ENCODE measurements at places on chromosomes 13 and 19. TPM values are rescaled to one million over a fixed set of nuclear protein-coding genes. Genes with fewer than 3 reads are reported as not detected.

Gene CFAP97D2
- total RNA-seq, result not detected

Gene PCDH20
- total RNA-seq, result not detected

Gene NCR1
- not detected for total RNA-seq

Gene RNF225
- 0.49 TPM for total RNA-seq

Gene CYP4F8
- total RNA-seq, result not detected

GRCh38 chr19:48735031-48735615, 5.3 kb downstream of the RASIP1 start:
- peak; percentile 17 for DNase-seq
- H3K27me3 ChIP-seq, result no peaks in the 10 kb centered on the region

- no peaks in the 10 kb centered on the region for H3K36me3 ChIP-seq
- no peaks in the 10 kb centered on the region for H3K4me1 ChIP-seq
- DNase-seq, result no peak
- no peak overlapping the region for H3K27ac ChIP-seq
- H3K27me3 ChIP-seq, result peaks cover 3% of the 10 kb centered on the region
These were observed 64.7 kb downstream of the TNFRSF19 start for GRCh38 chr13:23634897-23635296.

DNA sequence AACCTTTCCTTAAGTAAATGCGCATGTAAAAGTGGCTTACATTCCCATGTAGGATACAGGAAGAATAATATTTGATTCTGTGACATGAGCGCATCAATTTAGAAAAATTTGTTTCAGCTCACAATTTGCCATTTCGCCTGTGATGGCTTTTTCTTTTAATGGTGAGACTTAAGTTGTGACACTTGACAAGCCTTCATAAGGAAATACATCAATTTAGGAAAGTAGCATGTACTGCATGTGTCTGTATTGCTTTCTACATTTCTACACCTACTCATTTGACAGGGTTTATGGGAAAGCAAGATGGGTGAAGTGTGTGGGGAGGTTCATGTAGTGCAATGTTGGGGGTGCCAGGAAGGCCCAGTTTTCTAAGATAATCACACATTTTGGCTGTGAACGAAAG, 12.1 kb upstream of the SCEL start:
- no peaks in the 10 kb centered on the region for H3K27me3 ChIP-seq
- H3K36me3 ChIP-seq, result no peaks in the 10 kb centered on the region
- no peak overlapping the region for H3K4me3 ChIP-seq
- H3K27ac ChIP-seq, result no peak overlapping the region
- DNase-seq, result no peak
- no peaks in the 10 kb centered on the region for H3K4me1 ChIP-seq

GRCh38 chr19:39194832-39195542, 1.8 kb upstream of the NCCRP1 start:
- peaks cover 44% of the 10 kb centered on the region for H3K27me3 ChIP-seq
- no peak overlapping the region for H3K4me3 ChIP-seq
- H3K27ac ChIP-seq, result no peak overlapping the region
- H3K36me3 ChIP-seq, result no peaks in the 10 kb centered on the region

DNA sequence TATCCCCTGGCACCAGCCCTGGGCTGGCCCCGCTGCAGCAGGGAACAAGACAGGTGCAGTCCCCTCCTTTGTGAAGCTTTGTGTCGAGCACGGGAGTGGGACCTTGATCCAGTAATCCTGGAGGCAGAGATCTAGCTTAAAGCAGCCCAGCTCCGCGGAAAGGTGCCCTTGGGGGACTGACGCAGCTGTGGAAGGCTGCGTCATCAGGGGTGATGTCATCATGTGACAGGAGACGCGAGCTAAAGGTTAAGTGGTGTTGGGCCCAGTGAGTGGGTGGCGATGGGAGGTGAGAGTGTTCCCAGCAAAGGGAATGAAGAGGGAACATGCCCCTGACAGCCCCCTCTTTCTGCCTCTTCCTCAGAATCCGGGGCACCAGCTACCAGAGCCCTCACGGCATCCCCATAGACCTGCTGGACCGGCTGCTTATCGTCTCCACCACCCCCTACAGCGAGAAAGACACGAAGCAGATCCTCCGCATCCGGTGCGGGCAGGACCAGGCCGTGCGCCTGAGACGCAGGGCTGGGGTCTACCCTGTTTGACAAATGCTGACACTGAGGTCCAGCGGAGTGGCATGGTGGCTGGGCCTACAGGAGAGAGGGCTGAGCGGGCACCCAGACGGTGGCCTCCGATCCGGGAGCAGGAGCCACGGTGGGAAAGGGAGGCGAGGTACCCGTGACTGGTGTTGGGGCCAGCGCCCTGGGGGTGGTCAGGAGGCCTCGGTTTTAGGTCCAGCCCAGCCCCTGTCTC, 2.6 kb downstream of the LHB start:
- no peak overlapping the region for H3K27ac ChIP-seq
- H3K4me1 ChIP-seq, result peaks cover 19% of the 10 kb centered on the region
- peaks cover 31% of the 10 kb centered on the region for H3K36me3 ChIP-seq

- H3K27ac ChIP-seq, result no peak overlapping the region
- H3K4me1 ChIP-seq, result no peaks in the 10 kb centered on the region
- DNase-seq, result no peak
- H3K27me3 ChIP-seq, result no peaks in the 10 kb centered on the region
- H3K36me3 ChIP-seq, result no peaks in the 10 kb centered on the region
These were observed 2.1 kb upstream of the CEACAM19 start for GRCh38 chr19:44668985-44669764.

- DNase-seq, result no peak
- no peaks in the 10 kb centered on the region for H3K36me3 ChIP-seq
- no peak overlapping the region for H3K27ac ChIP-seq
- H3K4me1 ChIP-seq, result peaks cover 15% of the 10 kb centered on the region
- no peak overlapping the region for H3K4me3 ChIP-seq
These were observed 9.1 kb downstream of the AP2A1 start for GRCh38 chr19:49775742-49776370.

- H3K27me3 ChIP-seq, result no peaks in the 10 kb centered on the region
- DNase-seq, result no peak
- H3K4me1 ChIP-seq, result no peaks in the 10 kb centered on the region
These were observed 94.7 kb upstream of the RAP2A start for GRCh38 chr13:97339019-97339987.

GRCh38 chr19:48670699-48671445, 1.9 kb downstream of the NTN5 start:
- DNase-seq, result no peak
- H3K36me3 ChIP-seq, result no peaks in the 10 kb centered on the region
- H3K4me1 ChIP-seq, result peaks cover 10% of the 10 kb centered on the region
- H3K4me3 ChIP-seq, result no peak overlapping the region

DNA sequence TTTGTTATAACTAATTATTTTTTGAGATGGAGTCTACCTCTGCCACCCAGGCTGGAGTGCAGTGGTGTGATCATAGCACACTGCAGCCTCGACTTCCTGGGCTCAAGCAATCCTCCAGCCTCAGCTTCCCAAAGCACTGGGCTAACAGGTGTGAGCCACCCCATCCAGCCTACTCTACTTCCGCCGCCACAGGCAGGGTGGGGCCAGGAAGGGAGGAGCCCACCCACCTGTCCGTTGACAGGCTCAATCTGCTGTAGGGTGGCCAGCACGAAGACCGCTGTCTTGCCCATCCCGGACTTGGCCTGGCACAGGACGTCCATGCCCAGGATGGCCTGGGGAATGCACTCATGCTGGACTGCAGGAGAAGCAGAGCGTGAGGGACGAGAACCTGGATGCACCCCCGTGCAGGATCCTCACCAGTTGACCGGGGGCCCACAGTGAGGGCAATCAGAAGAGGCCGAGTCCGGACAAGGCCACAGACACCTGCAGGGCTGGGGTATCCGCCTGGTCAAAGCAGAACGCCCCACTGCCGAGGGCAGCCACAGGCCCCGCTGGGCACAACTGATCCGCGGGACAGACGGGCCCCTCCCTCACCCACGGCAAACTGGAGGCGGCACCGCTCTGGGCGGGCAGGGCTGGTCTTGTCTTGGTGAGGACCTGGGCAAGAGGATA, 6.7 kb downstream of the DDX39A start:
- peaks cover 86% of the 10 kb centered on the region for H3K36me3 ChIP-seq
- no peak overlapping the region for H3K4me3 ChIP-seq
- H3K27me3 ChIP-seq, result no peaks in the 10 kb centered on the region
- no peak overlapping the region for H3K27ac ChIP-seq
- peaks cover 56% of the 10 kb centered on the region for H3K4me1 ChIP-seq

GRCh38 chr19:35257113-35257461, 8.3 kb downstream of the LSR start:
- no peaks in the 10 kb centered on the region for H3K36me3 ChIP-seq
- H3K27ac ChIP-seq, result no peak overlapping the region
- H3K4me3 ChIP-seq, result no peak overlapping the region
- H3K4me1 ChIP-seq, result no peaks in the 10 kb centered on the region
- no peak for DNase-seq
- H3K27me3 ChIP-seq, result no peaks in the 10 kb centered on the region

DNA sequence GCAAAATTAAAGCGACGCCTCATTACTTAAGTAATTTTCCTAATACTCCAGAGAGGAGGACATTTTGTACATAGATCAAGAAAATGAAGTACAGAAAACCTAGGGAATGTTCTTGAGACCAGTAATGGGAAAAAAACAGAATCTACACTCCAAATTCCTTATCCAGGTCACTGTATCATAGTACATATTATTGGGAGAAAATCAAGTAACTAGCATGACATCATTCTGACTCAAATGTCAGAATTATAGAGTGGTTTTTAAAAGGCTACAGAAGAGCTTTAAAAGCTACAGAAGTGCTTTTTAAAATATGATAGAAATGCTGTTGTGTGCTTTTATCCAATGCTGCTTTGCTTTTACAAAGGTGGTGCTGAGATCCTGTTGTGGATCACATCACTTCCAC, 86.3 kb upstream of the SLC15A1 start:
- H3K36me3 ChIP-seq, result no peaks in the 10 kb centered on the region
- H3K27ac ChIP-seq, result no peak overlapping the region
- DNase-seq, result no peak
- H3K4me3 ChIP-seq, result no peak overlapping the region

GRCh38 chr19:7928741-7929701, 3.1 kb upstream of the CTXN1 start:
- H3K27ac ChIP-seq, result no peak overlapping the region
- DNase-seq, result peak; percentile 81
- H3K36me3 ChIP-seq, result peaks cover 2% of the 10 kb centered on the region
- H3K27me3 ChIP-seq, result no peaks in the 10 kb centered on the region
- H3K4me1 ChIP-seq, result peaks cover 10% of the 10 kb centered on the region

DNA sequence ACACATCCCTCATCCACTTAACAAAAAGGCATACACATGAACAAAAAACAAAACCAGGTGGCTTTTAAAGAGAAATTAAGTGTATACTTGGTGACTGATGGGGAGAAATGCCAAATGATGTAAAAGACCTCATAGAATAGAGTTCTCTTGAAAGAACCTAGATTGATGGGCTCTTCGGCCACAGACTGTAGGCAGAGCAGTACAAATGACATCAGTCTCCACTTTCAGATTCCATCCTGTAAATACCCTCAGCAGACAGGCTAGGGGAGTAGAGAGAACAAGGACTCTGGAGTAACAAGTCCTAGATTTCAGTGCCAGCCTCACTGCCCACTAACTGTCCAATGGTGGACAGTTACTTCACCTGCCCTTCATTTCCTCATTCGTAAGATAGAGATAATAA, 203.8 kb downstream of the MZT1 start:
- H3K4me1 ChIP-seq, result no peaks in the 10 kb centered on the region
- no peak for DNase-seq
- no peak overlapping the region for H3K4me3 ChIP-seq
- H3K27me3 ChIP-seq, result no peaks in the 10 kb centered on the region
- no peaks in the 10 kb centered on the region for H3K36me3 ChIP-seq
